Epithelial cell of proximal tubule (primary cell): ENCODE measurements at places on chromosomes 3 and 15. TPM values are rescaled to one million over a fixed set of nuclear protein-coding genes. Genes with fewer than 3 reads are reported as not detected.

The TSC22D2 gene
- total RNA-seq, result 14.3 and 16.0 TPM in 2 replicates

The KY gene
- total RNA-seq, result under 0.01 TPM in 1 of 2 replicates, not detected in the other

The CCR8 gene
- not detected in 2 replicates for total RNA-seq

The MB21D2 gene
- 17.7 and 21.2 TPM in 2 replicates for total RNA-seq

The SERINC4 gene
- total RNA-seq, result not detected in 2 replicates

The CCDC80 gene
- 11.6 and 12.2 TPM in 2 replicates for total RNA-seq

The OR5K2 gene
- not detected in 2 replicates for total RNA-seq
